ENCODE measurements at places on chromosomes 11 and 22.

GRCh38 chr11:104061853-104062521 lies 25.5 kb downstream of the DDI1 start:
- DNase-seq, result no peak

DNA sequence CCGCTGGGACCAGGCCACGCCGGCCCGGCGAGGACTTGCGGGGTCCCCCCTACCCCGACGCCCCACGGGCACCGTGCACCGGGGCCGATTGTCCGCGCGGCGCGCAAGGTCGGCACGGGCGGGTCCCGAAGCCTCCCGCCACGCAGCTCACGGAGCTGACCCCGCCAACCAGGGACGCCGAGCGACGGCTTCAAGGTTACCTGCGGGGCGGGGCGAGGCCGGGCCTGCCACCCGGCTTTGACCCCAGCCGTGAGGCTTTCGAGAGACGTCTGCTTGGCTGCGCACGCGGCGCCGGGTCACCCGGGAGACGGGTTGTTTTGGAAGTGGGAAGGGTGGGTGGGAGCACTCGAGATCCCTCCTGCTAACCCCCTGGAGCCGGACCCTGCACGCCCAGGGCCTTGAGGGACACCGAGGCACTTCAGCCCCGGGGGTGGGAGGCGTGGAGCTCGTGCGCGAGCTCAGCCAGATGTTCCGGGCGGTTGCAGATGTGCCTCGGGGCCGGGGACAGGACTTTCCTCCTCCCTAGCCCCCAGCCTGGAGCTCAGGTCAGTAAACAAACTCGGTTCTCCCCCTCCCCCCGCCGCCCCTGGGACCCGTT lies 3.2 kb upstream of the WNT11 start:
- DNase-seq, result no peak

DNA sequence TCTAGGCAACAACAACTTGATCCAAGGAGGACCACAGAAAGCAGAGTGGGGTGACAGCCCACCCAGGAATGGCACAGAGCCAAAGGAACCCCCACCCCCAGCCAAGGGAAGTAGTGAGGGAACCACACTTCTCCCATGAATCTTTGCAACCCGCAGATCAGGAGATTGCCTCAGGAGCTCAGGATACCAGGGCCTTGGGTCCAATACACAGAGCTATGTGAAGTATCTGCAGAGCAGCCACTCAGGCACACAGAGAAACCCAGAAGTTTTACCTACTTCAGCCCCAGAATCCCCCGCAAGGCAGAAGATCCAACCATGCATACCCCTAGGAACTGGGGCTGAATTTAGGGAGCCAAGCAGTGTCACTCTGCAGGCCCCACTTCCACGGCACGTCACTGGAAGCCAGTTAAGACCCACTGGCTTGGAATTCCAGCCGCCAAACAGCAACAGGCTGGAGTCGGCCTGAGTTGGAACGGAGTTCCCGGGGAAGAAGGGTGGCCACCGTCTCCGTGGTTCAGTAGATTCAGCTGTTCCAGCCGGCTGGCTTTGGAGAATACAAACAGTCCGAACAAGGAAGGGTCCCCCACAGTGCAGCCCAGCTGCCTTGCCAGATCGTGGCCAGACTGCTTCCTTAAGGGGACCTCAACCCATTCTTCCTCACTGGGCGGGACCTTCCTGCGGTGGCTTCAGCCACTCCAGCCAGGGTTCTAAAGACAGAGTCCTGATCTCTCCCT lies 174.1 kb downstream of the TTC28 start:
- peak; percentile 47 for DNase-seq

- DNase-seq, result no peak
Observed at GRCh38 chr11:96017856-96018255, 93.9 kb upstream of the MTMR2 start.

- DNase-seq, result no peak
Observed at GRCh38 chr11:97567801-97568200, 1178.0 kb downstream of the JRKL start.

DNA sequence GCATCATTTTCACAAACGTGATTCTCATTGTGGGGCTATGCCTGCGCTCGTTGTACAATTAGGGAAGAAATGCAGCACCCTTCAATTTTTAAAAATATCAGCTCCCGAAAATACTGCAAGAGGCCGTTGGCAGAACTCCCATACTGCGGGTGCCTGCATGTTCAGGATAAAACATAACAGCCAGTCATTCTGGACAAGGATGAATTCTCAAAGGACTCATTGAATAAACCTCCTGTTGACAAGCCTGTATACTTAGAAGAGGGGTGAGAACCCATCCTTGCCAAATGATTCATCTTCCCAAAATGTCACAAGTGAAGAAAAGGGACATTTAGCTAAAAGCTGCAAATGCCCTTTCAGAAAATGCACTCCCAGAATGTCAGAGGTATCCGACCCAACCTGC lies 141.9 kb downstream of the CSNK2A3 start:
- no peak for DNase-seq

GRCh38 chr11:110679323-110679975 lies 32.8 kb downstream of the ARHGAP20 start:
- no peak for DNase-seq

DNA sequence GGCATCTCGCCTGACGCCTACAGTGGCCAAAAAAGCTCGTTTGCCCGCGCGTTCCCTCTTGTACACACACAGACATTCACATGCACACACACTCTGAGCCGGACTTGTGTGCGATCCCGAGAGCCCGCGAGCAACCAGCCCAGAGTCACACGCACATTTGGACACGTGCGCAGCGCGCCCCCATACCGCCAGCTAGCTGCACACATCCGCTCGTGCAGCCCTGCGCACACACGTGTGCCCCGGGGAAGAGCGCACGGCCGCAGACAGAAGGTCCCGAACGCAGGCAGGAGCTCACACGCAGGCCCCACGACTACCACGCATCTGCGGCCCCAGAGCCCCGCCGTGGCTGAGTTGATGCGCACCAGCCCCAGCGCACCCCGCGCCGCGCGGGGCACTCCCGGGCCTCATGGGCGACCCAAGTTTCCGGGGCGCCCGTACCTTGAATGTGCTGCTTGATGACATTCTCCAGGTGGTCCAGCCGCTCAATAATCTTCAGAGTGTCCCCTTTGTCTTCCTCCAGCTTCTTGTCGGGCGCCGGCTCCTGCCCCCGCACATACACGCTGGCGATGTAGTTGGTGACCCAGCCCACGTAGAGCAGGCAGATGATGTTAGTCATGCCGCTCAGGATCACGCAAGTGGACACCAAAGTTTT lies 758 bp downstream of the GALNT18 start:
- peak; percentile 27 for DNase-seq

DNA sequence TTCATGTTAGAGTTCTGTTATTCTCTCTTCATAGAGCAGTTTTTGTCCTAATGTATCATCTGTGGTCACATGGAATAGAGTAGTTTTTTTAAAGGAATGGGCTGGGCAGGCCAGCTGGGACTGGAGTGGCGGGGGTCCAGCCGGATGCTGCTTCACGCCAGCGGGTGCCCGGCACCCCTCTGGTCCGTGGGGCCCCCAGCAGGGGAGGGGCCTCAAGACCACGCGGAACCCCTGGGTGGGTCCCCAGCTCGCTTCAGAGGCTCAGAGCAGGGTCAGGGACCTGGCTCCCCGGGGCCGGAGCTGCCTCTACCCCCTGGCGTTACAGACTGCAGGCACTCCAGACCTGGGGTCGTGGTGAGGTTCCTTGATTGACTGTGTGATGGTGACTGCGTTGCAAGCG lies 159.1 kb upstream of the HSD17B12 start:
- no peak for DNase-seq

DNA sequence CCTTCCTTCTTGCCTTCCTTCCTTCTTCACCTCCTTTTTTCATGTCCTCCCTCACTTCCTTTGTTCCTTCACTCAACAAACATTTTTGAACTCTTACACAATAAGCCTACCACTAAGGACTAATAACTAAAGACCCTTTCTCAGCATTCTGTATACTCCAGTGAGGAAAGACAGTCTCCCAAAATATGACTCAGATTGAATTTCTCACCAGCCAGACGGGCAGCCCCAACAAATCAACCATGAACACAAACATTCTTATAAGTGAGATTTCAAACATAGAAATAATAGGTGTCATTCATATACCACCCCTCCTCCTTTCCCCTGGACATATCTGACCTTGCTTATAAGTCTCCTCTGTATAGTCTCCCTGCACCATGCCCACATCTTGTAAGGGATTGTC lies 1079.7 kb downstream of the OPCML start:
- DNase-seq, result no peak

DNA sequence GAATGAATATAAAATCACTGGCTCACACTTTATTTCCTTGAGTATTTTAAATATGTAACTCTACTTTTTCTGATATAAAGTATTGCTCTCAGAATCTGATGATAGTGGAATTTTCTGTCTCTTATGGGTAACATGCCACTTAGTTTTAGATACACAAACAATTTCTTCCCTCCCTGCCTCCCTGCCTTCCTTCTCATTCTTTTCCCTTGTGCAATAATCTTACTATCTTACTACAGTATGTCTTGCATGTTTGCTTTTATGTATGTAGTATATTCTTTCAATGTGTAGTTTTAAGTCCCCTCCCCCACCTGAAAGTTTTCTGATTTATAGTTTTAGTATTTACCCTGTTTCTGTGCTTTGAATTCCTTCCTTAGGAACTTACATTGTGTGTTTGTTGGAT lies 48.4 kb downstream of the INSC start:
- DNase-seq, result no peak

DNA sequence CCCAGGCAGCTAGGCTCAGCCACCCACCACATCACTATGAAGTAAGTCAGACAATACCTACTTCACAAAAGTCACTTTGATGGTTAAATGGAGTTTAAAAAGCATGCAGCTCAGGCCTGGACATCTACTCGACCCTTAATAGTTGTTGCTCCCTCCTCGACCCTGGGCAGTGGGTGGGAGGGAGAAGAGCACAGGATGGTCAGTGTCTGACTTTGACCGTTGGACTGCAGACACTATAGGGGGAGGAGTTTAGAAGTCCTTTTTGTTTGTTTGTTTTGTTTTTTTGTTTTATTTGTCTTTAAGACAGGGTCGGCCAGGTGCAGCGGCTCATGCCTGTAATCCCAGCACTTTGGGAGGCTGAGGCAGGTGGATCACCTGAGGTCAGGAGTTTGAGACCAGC lies 38.6 kb upstream of the XBP1 start:
- no peak for DNase-seq

DNA sequence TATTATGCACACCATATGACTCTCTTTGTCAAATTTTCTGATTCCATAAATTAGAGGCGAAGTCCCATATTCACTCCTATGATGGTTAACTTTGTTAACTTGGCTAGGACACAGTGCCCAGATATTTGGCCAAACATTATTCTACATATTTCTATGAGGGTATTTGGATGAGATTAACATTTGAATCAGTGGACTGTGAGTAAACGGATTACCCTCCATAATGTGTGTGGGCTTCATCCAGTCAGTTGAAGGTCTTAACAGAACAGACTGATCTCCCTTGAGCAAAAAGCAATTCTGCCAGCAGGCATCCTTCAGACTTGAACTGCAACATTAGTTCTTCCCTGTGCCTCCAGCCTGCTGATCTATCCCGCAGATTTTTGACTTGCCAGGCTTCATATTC lies 69.9 kb downstream of the FZD4 start:
- no peak for DNase-seq

DNA sequence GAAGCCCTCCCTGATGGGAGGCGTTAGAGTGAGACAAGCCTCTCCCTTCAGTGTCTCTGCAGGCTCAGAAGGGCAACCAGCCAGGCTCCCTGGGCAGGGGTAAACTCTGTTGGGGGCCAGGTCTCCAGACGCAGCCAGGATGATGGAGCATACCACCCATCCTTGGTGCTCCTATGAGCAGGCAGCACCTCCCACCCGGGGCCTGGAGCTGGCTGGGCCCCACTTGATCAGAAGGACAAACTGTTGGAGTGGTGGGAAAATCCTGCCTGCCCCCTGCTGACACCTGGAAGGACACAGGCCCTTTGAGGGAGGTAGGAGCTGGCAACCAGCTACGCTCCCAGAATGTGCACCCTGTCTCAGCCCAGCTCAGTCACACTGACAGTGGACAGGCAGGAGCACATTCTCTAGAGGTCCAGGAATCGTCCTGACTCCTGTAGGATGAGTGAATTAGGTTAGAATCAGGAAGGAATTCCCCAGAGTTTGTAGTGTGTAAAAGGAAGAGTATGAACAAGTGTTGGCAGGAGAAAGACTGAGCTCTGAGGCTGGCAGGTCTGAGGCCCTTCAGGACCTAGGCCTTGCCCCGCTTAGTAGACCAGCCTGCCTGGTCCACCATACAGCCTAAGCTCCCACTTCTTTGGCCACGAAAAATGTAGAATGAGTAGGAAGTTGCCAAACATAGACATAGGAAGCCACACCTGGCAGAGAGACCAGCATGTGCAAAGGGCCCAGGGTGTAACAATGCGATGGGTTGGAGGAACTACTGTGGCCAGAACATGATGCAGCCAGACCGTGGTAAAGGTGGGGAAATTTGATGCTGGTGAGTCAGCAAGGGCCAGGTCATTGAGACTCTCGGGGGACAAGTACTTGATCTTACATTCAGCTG lies 19.1 kb downstream of the ARHGEF17 start:
- DNase-seq, result no peak

GRCh38 chr11:5007561-5007960 lies 12.9 kb downstream of the OR51L1 start:
- DNase-seq, result no peak

- DNase-seq, result no peak
Observed at GRCh38 chr22:19518635-19519034, 5.6 kb downstream of the CLDN5 start.

- no peak for DNase-seq
Observed at GRCh38 chr11:60874421-60875365, 7.4 kb downstream of the ZP1 start.

DNA sequence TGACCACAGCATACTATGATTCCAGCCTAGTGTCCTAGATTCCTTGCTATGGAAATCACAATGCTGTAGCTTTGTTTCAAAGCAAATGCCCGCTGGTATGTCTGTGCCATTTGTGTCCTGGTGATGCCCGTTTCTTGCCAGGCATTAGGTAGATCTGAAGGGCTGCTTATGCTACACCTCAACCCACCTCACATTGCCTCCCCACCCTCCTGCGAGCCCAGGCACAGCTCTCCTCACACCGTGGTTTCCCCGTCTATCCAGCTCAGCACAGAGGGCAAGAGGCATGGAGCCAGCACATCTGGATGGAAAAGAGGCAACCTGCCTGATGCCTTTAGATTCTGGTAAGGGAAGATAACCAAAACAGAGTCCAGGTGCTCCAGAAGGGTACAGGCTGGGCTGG lies 307.4 kb upstream of the B3GAT1 start:
- DNase-seq, result no peak

- DNase-seq, result no peak
Observed at GRCh38 chr11:123180166-123180565, 14.9 kb downstream of the CLMP start.

- no peak for DNase-seq
Observed at GRCh38 chr11:57097149-57097548, 84.6 kb upstream of the LRRC55 start.

Measured in renal cortex interstitium (tissue), 15 donors.